ENCODE measurements at places on chromosomes 1 and 21.

DNA sequence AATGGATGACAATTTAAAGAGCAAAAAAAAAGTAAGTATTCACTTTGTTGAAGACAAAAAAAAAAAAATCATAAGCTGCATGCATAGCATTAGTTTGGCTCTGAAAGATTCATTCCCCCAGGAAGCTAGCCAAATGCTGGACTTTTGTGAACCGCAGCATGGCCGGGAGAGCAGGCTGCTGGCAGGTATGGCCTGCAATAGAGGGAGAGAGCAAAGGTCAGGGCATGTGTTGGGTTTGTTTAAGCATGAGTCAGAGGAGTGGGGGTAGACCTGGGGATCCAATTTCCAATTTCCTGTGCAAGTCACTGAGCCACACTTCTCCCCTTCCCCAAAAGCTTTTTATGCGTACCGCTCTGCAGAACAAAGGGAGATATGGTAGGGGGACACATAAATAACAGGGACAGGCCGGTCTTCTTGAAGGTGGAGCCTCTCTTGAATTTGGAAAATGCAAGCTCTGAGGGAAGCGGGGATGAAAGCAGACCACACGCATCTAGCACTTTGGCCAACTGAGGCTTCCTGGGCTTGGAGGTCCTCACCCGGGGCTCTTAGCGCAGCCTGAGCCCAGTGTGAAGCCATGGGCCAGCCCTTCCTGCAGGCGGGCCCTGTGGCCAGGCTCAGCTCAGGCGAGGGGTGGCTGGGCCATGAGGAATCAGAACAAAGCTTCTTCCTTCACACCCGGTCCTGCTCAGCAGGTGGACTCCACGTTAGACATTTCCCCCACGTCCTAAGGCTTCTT is 171.1 kb downstream of the TOMM20 start:
- DNase-seq = no peak

- DNase-seq = no peak
Observed at GRCh38 chr1:204335085-204335484, 24.6 kb downstream of the PLEKHA6 start.

DNA sequence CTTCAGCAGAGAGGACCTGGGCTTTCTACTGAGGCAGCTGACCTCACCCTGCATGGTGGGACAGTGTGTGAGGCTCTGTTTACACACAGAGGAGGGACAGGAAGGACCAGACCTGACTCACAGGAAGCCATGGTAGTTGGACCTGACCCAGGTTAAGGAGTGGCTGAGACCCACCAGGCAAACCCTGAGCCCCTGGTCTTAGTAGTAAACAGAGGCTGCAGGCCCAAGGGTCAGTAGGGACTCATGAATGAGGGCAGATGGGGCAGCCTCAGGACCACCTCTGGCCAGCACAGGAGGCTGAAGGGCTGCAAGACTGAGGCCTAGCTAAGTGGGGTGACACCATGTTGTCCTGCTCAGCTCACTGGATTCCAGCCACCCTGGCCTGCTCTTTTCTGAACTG is 273.2 kb downstream of the GRIK3 start:
- DNase-seq = no peak

DNA sequence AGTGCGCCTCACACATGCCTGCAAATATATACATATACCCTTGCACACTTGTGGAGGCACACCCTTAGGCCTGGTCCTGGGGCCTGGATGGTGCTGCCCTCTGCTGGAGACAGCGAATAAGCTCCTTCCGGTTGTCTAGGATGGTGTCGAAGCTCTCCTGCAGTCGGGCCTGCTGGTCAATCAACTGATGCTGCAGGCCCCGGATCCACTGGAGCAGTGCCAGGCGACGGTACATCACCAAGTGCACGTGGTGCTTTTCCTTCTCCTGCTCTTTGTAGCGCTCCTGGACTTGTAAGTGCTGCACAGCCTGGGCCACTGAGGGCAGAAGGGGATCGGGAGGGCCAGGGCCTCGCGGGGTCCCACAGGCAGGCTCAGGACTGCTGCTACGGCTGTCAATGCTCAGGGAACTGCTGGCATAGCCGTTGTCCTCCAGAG is 3.1 kb downstream of the C1orf216 start:
- peak; percentile 40 for DNase-seq

- no peak for DNase-seq
Observed at GRCh38 chr21:41377715-41378114, 15.9 kb downstream of the MX2 start.

DNA sequence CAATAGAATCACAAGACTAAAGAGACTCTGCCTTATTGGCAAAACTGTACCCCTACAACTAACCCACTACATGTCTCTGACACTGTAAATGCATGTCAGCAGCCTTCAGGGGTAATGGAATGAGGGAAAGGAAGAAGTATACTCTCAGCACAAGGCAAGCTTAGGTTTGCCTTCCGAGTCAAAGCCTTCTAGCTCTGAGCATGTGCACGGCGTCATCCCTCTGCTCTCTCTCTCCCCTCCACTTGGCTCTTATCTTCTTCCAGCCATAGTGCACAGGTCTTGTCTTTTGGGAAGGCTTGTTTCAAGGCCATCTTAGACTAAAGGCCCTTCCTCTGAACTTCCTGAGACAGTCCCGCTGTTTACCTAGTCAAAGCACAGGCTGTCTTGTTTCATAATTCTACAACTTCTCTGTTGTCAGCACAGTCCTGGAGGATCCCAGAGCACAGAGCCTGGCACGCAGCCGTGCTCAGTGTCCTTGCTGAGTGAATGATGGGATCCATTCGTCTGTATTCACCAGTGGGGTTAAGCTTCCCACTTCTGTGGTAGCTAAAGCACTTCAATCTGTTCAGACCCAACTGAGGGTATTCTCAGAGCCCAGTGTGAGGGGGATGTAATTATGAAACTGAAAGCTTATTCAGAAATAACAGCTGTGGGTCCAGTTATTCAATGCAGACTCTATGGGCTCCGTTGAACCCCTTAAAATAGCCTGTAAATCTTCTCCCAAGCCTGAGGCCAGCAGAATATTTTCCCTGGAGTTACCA is 166.5 kb upstream of the PLD5 start:
- DNase-seq = no peak

- DNase-seq = no peak
Observed at GRCh38 chr1:240831922-240832321, 220.0 kb upstream of the GREM2 start.

DNA sequence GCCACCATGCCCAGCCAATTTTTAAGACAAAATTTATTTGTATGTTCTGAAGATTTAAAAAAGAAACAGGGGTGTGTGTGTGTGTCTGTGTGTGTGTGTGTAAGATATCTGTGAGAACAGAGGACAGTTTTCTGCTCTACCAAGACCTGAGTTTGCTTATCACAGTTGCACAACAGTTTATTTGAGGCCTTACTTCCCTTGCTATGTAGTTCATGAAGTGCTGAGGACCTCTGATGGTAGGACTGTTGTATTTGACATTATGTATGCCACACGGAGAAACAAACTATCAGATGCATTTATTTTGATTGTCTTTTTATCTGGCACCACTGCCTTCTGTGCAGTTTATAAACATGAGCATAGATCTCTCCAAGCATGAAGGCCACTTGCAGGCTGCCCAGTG is 355.2 kb downstream of the PBX1 start:
- no peak for DNase-seq

- no peak for DNase-seq
Observed at GRCh38 chr1:4056422-4056821, 156.3 kb upstream of the C1orf174 start.

GRCh38 chr1:54809496-54810074 is 8.5 kb upstream of the TTC22 start:
- DNase-seq = no peak

GRCh38 chr1:24558902-24559791 is 3.3 kb downstream of the NCMAP start:
- DNase-seq = no peak

DNA sequence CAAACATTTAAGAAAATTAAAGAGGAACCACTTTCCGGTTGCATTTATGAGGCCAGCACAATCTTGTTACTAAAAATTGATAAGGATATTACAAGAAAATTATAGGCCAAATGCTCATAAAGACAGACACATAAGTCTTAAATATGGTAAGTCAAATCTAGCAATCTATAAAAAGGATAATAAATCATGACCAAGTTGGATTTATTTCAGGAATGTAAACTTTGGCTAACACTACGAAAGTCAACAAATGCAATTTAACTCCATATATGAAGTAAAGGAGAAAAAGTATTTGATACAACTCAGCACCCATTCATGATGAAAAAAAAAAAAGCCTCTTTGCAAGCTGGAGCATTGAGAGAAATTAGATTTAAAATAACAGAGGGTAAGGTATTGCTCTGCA is 6.3 kb downstream of the HHAT start:
- DNase-seq = no peak

- DNase-seq = no peak
Observed at GRCh38 chr1:205515781-205516253, 11.3 kb downstream of the CDK18 start.

DNA sequence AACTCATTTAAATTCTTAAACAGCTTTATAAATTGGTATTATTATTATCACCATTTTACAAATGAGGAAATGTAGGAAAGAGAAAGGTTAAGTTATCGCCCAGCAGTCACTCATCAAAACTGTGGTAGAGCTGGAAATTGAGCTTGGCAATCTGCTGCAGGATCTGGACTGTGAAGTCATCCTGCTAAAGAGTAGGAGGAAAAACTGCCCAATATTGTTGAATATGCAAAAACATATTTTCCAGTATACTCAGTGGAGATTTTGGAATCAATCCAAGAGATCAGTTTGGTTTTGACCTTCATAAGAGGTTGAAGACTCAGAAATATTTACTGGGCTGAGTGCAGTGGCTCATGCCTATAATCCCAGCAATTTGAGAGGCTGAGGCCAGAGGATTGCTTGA is 16.9 kb upstream of the RC3H1 start:
- DNase-seq = no peak

GRCh38 chr1:248800459-248800858 is 25.3 kb downstream of the SH3BP5L start:
- DNase-seq = no peak

- no peak for DNase-seq
Observed at GRCh38 chr1:225654688-225655508, 2.0 kb upstream of the ENAH start.

- DNase-seq = no peak
Observed at GRCh38 chr1:85681087-85681486, 27.1 kb downstream of the ZNHIT6 start.

DNA sequence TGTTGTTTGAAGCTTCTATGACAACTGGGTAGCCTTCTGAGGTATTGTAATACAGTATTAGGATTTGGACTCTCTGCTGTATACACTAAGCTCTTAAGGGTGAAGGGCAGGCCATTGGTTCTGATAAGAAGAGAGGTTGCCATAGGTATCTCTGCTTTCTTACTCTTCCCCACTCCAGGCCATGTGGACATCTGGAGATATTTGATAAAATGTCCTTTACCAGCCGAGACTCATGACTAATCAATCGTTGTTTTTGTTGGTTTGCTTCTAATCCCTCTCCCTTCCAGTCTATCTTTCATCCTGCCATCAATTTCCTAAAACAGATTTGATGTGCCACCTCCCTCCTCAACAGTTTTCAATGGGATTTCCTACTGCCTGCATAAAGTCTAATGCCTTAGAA is 64.6 kb upstream of the WDR26 start:
- DNase-seq = no peak

GRCh38 chr1:36966242-36966641 is 68.1 kb downstream of the GRIK3 start:
- DNase-seq = no peak

- no peak for DNase-seq
Observed at GRCh38 chr1:21162740-21163464, 13.8 kb downstream of the EIF4G3 start.

- no peak for DNase-seq
Observed at GRCh38 chr1:214718724-214719123, 115.7 kb downstream of the CENPF start.

DNA sequence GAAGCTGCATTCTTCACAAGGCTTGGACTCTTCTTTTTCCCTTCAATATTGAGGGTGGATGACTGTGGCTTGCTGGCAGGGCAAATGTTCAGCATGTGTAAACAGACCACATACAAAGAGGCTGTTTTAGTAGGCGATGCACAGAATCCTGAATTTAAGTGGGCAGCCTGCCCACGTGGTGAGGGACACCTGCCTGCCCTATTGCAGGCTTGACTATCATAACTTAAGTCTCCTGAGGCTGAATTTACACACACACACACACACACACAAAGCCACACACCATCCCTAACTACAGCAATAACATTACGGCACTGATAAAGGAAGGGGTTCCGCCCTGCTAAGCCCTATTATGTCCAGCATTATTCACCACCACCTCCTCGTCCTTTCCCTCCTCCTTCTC is 15.9 kb downstream of the SYT2 start:
- no peak for DNase-seq

- DNase-seq = no peak
Observed at GRCh38 chr1:119771016-119771415, 2.3 kb upstream of the HMGCS2 start.

- DNase-seq = no peak
Observed at GRCh38 chr21:36250423-36251075, 69.4 kb upstream of the MORC3 start.

DNA sequence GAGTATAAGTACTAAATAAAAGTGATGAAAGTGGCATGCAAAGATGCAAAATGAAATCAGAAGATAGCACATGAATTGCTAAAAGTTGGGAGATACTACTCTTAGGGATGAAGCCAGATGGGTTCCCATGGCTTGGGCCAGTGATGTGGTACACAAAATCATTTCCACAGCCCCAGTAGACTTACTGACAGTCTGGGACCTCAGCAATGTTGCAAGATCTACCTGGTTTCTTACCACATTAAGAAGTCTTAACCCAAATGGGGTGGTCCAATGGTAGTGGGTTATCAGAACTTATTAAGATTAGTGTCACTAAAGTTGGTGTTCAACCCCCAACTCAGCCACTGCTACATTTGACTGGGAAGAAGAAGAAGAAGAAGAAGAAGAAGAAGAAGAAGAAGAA is 227.7 kb upstream of the IRF2BP2 start:
- DNase-seq = no peak

DNA sequence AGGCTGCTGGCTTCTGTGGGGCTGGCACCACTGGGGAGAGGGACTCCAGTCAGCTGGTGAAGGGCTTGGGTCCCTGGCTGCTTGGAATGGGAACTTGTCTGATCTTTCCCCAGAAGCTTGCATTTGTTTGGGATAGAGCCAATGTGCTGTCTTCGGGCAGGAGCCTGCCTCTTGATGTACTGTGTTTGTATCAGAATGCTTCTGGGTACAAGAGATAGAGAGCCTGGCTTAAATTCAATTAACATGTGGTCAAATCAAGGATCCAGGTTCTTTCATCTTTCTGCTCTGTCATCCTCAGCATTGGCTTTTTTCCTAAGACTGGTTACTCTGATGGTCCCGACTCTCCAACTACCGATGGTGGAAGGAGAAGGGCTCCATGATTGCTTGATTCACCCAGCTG is 16.0 kb upstream of the PROK1 start:
- DNase-seq = no peak

GRCh38 chr1:207103892-207104373 is at the start of gene C4BPA:
Gene C4BPA (plus strand): TSS chr1:207104233. CDS start chr1:207113026, 8,793 bp downstream.
- DNase-seq = no peak
